ENCODE measurements at places on chromosomes 13 and 19. TPM values are rescaled to one million over a fixed set of nuclear protein-coding genes. Genes with fewer than 3 reads are reported as not detected.

Gene PSG6
- total RNA-seq = not detected

Gene CAMSAP3
- 0.11 TPM for total RNA-seq

Gene TSHZ3
- total RNA-seq = 0.61 TPM

Gene SIGLEC5
- total RNA-seq = not detected
